ENCODE measurements at places on chromosomes 1 and 21. TPM values are rescaled to one million over a fixed set of nuclear protein-coding genes. Genes with fewer than 3 reads are reported as not detected.

Gene B4GALT2
- 33.0 TPM for total RNA-seq

Gene DPYD
- total RNA-seq, result 14.5 TPM

Gene FCER1G
- 77.8 TPM for total RNA-seq

Gene PRELP
- 54.5 TPM for total RNA-seq

Gene MMEL1
- total RNA-seq, result not detected

Gene ZNF648
- not detected for total RNA-seq

DNA sequence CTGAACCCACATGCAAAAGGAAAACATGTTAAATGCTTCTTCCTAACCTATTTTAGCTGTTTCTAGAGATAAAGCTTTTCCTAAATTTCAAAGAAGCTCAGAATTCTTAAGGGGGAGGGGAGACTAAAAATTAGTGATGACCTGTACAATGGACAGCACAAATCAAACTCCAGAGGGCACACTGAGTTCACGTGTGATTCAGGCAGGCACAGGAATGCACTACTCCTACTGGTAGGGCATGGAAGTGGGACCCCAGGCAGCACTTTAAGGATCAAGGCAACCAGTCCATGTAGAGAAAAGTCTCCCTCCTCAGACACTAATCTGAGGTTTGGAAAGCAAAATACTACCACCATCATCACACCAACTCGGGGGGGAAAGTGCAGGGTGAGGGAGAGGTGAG, 31.3 kb upstream of the CLCA4 start:
- no peak for DNase-seq

DNA sequence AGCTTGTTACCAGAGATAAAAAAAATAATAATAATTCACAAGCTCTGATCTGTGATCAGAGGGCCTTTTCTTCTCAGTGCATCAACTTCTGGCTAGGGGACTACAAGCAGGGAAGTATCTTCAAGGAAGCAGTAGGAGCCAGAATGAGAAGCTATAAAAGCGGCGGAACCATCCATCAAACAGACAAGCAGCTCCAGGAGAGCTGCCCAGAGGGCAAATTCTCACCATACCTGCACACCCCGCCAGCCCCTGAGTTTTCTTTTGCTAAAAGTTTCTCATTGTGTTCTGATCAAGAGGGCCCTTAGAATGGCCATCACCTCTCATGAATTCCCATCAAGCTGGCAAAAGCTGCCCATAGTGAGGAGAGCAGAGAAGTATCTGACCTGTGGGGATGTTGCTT, 99.4 kb downstream of the SMYD2 start:
- DNase-seq, result no peak

DNA sequence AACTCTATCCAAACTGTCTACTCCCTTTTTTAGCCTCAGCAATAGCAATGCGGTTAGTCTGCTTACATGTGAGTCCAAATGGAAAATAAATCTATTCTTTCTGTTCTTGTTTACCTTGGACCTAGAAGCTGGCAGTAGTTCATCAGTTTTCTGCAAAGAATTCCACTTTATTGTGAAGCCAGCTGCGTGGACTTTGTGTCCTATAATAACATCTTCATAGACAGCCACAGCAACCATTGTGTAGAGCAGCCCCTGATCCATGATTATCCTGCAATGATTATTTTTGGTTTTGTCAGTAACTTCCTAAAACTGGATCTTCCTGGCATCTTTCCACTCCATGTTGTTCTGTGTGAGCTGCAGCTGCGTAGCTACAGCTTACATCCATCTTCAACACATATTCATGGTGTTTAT, 408.7 kb downstream of the NUF2 start:
- DNase-seq, result no peak
